ENCODE measurements at places on chromosomes 1 and 21.

- DNase-seq = no peak
Observed at GRCh38 chr1:107140703-107141490, at the start of gene NTNG1. Gene NTNG1 (plus strand): TSS chr1:107141039.

- peak; percentile 55 for DNase-seq
Observed at GRCh38 chr1:78114034-78114956, 68.5 kb downstream of the GIPC2 start.

GRCh38 chr1:2352897-2353550 is 38.3 kb downstream of the MORN1 start:
- no peak for DNase-seq

DNA sequence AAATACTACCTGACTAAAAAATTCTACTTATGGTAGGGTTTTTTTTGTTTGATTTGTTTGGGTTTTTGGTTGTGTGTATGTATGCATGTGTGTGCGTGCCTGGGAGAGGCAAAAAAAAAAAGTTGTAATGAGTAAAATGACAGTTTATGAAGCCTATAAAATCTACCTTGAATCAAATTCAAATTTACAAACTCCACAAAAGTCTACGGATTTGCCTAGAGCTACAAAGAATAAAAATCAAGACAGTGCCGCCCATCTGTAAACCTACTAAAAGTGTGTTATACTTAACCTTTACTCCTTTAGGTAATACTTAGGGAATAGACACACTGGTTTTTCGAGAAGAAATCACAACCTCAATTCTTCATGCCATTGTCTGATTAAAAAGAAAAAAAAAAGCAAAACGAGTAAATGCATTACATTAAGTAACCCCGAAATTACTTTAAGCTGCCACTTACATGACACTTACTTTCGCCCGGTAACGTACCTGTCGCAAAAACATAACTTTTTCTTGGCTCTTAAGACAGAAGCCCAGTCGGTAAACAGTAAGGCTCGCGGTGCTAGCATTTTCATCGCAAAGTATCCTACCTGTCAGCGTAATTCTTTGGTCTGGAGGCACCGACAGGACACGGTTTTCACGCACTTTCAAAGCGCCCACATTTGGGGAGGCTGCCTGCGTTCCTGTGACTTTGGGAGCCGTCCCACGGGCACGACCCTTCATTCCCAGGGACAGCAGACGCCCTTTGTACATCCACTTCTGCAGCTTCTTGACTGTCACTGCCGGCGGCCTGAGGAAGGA is 951 bp downstream of the SYDE2 start:
- no peak for DNase-seq

DNA sequence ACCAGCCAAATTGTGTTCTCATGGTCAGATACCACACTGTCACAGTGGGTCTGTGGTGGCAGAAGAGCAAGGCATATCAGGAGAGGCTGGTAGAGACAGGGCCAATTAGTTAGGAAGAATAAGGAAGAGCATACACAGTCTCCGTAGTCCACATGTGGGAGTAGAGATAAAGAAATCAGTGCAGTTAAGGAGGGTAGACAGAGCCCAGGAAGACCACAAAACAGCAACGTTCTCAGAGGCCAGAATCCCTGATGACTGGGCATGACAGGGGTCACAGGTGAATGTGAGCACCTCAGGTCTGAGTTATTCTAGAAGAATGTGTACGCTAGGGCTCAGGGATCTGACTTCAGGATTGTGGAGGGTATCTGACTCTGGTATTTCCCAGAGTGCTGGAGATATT is 31.7 kb downstream of the CD48 start:
- no peak for DNase-seq

DNA sequence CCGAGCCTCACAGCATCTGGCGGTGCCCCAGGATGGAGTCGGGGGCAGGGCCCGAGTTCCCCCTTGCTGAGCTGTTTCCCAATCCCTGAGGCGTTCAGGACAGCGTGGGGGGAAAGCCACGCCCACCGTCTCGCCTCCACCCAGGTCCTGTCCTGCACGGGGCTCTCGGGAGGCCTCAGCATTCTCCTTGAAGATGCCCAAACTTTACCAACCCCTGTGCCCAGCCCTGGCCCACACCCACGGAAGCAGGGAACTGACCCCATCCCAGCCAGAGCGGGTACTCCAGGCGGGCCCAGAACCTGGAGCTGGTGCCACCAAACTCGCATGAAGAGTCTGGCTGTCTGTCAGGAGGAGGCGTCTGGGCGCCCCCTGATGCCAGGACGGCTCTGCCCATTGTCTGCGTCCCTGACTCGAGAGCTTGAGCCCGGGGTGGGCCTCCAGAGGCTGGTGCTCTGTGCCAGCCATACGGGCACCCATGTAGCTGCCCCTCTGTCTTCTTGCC is 35.3 kb upstream of the POFUT2 start:
- peak; percentile 42 for DNase-seq

- no peak for DNase-seq
Observed at GRCh38 chr1:21818656-21819055, 6.6 kb downstream of the LDLRAD2 start.

DNA sequence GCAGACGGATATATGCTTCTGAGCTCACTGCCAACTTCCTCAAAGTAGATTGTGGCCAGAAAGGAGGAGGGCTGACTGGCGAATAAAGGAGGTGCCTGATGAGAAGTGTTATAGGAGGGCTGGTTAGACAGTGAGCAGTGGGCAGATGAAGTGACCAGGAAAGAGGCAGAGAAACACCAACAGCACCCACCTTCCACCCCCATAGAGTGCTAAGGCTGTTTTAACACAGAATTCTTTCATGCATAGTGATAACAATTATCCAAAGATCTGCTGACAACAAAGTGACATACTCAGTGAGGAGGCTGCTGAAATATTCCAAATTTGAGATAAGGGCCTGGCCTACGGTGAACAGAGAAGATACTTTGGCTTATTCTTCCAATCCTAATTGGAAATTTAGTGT is 21.2 kb upstream of the MTR start:
- no peak for DNase-seq

- DNase-seq = no peak
Observed at GRCh38 chr1:30335997-30336390, 387.4 kb downstream of the MATN1 start.

DNA sequence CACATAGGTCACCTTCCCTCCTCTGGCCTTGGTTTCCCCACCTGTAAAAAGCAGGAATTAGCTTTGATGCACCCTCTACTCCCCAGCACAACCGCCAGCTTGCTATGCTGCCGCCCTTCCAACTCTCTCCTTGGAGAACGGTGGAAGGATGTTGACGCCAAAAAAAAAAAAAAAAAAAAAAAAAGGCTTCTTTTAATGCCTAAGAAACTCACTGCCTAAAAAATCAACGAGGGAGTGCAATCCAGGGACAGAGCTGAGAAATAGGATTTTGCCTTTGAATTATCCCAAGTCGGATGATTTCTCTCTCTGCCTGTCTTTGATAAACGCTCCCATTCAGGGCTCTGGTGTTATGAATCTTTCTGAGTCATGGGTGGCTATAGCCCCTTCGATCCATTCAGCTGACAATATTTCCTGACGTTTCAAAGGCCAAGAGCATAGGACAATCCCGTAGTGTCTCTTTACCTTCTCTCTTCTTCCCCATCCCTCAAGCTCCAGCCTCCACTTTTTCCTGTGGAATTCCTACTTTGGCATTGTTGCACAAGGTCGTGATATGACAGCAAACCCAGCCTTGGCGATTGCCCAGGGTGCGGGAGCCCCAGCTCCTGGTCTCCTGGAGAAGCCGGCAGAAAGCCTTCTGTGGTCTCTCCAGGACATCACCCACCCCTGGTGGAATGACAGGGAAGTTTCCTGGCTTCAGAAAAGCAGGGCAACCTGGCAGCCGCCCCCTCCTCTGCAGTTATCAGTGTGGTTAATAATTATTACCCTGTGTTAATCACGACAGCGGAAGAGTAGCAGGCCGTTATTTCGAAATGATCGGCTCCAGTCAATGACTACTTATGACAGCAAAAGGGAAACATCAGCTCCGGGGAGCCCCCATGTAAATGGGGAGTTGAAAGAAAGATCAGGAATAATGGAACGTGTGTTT is 8.0 kb upstream of the PLXNA2 start:
- DNase-seq = no peak

DNA sequence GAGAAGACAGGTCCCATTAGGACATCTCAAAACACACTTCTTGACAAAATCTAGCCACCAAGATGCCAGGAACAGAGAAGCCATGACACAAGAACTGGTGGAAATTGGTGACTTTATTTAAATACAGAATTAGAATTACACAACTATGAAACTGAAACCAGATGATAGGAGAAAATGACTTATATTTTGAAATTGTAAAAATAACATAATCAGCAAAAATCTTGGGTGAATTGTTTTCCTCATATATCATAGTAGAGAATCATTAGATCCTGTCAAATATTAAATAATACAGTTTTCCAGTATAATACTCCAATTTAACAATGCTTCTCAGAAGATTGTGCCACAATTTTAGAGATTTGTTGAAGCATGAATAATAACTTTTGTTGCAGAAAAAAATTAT is 81.5 kb upstream of the MROH9 start:
- no peak for DNase-seq

GRCh38 chr1:74436078-74436477 is 76.3 kb downstream of the LRRC53 start:
- DNase-seq = no peak

DNA sequence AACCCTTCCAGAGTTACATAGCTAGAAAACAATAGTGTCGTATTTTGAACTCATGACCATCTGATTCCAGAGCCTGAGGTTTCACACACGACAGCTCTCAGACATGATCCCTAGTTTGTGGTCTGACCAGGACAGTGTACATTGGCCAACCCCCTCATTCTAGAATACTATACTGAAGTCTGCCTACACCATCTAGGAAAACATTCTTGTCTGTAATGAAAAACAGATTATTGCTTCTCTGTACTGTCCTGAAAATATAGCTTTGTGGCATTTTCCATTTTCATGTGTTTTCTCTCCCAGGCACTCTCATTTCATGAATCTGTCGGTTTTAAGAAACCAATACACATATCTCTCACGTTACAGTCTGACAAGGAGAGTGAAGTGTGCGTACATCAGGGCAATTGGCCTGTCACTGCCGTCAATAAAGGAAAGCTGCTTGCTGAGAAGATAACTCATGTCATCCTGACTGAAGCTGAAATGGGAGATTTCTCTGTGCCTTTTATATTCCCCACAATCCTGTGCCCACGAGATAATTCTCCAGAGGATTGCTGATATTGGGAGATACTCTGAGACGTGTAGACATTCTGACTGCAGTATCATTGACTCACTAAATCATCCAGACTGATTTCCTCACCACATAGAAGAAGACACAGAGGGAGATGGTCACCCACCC is 585.6 kb downstream of the PLPP3 start:
- DNase-seq = no peak

- no peak for DNase-seq
Observed at GRCh38 chr1:7388488-7389185, 382.5 kb upstream of the VAMP3 start.

- no peak for DNase-seq
Observed at GRCh38 chr1:65068202-65069010, 79.6 kb upstream of the AK4 start.

GRCh38 chr1:71950579-71950978 is 331.8 kb downstream of the NEGR1 start:
- DNase-seq = no peak

- no peak for DNase-seq
Observed at GRCh38 chr1:2448098-2448445, 28.0 kb upstream of the PLCH2 start.
